Stimulated activated naive CD4-positive, alpha-beta T cell (primary cell): ENCODE measurements at places on chromosomes 1 and 21.

DNA sequence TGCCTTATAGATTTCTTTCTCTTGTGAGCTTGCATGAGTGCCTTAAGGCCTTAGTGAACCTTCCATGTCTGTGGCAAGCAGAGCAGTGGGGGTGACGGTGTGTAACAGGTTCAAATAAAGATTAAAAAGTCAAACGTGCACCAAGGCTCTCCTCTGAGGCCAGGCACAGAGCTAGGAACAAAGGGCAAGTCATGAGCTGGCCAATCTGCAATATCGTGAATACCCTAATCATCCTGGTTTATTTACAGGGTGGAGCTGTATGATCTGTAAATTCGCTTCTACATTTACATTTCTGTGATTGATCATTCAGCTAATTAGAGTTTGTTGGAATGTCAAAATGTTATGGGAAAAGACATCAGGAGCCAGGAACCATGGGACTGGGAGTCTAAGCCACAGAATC is 120.2 kb downstream of the CAPN8 start:
- no peak for DNase-seq

DNA sequence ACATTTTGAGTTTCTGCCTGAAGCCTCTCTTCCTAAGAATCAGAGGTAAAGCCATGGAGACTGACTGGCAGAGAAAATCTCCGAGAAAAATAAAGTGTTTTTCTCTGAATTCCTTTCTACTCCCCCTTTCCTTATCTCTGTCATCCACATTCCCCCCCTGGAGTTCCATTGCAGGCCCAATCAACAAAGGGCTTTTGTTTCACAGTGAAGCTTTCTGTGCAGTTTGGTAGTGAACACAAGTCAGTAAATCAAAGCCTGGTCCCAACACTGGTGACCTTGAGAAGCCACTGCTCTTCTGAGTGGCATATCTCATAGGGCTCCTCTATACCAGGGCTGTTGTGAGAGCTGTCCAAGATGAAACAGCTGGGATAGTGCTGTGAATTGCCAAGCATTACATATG is 228.4 kb downstream of the SEC16B start:
- no peak for DNase-seq

DNA sequence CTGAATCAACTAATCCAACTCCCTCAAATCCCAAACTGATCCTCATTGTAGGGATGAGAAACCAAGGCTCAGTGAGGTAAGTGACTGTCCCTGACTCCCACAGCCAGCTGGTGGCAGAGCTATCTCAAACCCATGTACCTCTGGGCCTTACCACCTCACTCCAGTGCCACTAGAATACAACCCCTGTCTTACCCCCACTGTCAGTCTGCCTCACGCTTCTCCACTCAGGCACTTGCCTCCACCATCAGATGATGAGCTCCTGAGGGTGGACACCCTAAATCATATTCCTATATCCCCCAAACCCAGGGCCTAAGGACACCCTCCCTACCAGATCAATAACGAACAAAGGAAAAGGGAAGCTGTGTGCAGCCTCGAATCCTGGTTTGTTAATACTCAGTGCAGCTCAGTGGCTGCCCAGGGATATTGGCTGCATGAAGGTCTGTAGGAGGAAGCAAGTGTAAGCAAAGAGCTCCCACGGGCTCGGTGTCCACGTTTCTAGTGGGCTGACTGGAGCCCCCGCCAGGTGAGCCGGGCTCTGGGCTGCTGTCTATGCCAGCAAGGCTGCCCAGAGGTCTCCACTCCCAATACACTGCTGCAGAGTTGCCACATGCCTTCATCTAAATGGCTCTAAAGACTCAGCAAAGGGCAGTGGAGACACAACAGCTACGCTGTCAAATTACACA is 533.4 kb downstream of the MATN1 start:
- no peak for DNase-seq

GRCh38 chr1:71081697-71082080 is 854 bp upstream of the ZRANB2 start:
- DNase-seq: no peak

GRCh38 chr1:207288315-207288714 is 33.2 kb upstream of the CD55 start:
- DNase-seq: no peak
